MCF 10A (cell line): ENCODE measurements at places on chromosomes 5 and 9.
A peak's percentile ranks its signal among the peaks of the same experiment; 100 is the strongest.

DNA sequence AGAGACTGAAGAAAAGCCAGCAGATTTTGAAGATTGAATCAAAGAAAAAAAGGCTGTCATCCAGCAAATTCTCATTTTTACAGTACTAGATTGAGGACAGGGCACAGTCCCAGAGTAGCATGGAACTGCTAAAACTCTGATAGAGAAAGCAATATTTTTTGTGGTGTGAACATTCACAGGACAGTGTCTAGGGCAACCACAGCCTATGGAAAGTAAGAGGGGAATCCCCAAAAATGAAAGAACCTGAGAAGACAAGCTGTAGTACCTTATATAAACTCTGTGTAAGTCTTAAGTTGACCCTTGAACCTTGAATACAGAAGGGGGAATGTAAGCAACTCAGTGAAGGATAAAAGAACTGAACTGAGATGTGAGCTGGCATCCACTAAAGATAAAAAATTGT lies 540.3 kb downstream of the HINT1 start:
- DNase-seq = no peak

GRCh38 chr5:72767289-72768010 lies 49.0 kb upstream of the TNPO1 start:
- DNase-seq = peak; percentile 75

DNA sequence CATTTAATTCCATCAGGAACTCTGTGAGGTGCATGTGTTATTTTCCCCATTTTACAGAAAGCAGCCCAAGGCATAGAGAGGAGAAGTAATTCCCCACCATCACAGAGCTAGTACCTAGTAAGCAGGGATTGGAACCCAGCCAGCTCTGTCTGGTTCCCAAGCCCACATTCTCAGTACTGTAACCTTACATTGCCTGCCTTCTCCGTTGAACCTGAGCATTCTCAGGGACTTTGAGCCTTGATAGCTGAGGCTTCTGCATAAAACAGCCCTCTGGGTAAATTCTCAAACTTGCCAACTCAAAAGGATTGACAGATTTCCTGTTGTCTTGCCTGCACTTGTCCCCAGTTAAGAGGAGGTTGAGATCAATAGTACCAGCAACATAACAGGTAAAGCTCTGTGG lies 9.2 kb upstream of the GLE1 start:
- no peak for DNase-seq

GRCh38 chr9:5301544-5301943 lies 3.0 kb downstream of the RLN2 start:
- no peak for DNase-seq

DNA sequence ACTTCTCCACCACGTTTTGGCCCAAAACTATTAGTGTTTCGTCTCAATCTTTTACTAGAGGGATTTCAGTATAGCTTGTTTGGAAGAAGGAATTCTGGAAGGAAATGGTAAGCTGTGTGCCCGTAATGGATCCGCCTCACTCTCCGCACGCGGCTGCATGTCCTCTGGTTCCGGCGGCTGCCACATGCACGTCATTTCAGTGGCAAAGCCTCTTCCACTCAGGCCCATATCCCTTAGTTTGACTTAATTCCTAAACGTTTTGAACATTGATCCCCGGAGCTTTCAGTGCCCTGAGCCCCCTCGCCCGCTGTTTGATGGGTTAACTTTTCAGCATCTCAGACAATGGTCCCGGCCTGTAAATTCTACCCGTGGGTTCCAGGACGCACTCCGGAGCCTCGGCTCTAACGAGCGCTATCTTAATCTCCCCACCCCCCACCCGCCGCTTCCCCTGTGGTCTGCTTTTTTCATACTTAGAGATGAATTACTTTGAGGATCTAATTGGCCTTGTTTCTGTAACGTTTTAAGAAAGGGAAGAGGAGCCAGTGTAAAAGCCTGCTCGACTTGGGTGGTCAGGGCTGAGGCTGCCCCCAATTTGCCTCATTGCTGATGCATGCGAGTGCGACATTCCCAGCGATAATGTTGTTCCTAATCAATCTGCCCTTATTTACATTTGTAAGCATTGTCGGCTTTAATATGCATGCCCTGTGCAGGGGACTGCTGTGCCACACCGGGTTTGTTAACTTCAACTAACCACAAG lies 4.6 kb downstream of the PTCH1 start:
- peak; percentile 19 for DNase-seq

DNA sequence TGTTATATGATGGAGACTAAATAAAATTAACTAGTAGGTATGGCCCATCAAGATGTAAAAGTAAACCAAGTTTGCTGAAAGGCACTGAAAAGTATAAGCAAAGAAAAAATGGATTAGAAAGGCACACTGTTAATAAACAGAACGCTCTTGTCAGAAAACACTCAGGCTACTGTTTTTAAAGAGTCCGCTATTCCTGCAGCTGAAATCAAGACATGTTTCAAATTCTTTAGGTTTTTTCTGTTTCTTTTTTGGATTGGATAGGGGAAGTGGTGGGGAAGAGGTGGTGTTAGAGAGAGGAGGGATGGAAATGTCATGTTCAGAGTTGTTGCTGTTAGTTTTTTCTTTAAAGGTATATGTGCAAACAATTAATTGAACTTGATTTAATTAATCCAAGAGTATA lies 17.5 kb downstream of the OSTF1 start:
- DNase-seq = no peak

DNA sequence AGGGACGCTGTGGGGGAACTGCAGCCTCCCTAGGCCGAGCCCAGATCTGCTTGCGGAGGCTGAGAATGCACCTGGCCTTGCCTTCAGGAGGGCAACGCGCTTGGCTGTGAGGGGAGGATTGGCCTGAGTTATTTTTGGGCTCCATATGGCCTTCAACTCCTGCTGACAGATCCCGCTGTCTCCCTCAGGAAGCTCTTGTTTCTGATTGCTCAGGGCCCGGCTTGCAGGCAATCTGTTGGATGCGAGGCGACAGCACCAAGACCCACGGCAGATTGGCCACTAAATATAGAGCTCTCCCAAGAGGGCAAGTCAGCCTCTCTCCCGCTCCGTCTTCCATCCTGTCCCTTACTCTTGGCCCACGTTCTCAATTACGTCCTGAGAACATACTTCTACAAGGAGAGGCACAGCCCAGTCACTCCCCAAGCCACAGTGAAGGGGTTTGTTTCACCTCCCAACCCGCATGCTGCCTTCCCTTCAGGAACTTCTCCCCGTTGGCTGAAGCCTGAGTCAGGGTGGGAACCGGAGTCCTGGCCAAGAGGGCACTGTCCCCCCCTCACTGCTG lies 53.6 kb downstream of the RASGEF1C start:
- DNase-seq = no peak

GRCh38 chr9:136297016-136297691 lies 6.7 kb downstream of the CCDC187 start:
- DNase-seq = peak; percentile 38

DNA sequence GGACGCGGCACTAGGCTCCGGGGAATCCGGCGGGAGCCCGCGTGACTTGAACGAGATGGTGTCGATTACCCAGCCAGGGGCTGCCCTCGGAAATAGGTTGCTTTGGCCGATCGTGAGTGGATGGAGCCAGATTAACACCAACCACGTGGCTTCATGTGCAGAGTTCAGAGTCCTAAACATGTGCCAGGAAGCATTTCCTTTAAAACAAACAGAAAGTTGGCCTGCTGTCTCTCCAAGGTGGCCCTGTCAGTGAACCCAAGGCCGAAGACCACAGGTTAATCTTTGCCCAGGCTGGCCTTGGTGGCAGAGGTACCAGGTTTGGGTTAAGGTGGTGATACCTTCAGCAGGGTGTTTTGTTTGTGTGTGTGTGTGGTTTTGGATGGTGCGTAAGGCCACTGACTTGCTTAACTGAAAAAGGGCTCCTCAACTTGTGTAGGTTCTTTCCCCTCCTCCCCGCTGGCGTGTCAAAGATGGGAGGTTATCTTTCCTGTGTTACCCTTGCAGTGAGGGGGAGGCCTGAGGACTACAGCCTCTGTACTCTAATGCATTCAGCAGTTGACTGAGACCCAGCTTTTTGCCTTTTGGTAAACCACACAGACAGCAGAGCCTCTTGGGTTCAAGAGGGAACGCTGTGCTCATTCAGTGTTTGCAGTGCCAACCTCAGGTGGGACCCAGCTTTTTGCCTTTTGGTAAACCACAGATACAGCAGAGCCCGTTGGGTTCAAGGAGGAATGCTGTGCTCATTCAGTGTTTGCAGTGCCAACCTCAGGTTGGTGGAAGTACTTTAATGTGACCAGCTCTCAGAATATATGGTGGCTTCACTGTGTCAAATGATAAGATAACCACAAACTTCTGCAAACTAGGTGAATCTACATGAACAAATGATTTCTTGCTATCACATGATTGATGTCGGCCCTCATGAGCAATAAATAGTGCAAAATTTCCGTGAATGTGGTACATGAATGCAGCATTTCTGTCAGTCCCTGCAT lies 1.4 kb downstream of the IQGAP2 start:
- DNase-seq = no peak

DNA sequence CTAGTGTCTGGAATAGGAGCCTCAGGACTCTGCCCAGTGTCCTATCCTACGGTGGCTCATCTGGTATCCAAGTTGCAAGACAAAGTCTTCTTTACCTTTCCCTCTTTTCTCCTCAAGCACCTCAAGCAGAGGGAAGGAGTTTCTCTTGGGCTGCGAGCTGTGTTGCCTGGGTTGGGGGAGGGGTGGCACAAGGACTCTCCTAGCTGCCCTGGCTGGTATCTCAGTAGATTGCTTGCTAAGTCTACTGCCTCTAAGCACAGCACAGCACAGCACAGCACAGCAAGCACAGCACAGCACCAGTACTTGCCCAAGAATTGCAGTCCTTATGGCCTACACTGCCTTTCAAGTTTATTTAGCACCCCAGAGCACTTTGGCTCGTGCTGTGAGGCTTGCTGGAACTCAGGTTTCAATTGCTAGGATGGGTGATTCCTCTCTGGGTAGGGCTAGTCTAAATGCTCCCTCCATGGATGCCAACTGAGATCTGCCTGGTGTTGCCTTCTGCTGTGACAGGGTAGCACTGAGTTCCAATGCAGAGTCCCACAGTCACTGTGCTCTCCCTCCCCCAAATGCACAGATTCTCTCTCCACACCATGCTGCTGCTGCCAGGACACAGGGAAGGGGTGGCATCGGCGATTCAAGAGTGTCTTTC lies 213.1 kb upstream of the POU5F2 start:
- DNase-seq = no peak

DNA sequence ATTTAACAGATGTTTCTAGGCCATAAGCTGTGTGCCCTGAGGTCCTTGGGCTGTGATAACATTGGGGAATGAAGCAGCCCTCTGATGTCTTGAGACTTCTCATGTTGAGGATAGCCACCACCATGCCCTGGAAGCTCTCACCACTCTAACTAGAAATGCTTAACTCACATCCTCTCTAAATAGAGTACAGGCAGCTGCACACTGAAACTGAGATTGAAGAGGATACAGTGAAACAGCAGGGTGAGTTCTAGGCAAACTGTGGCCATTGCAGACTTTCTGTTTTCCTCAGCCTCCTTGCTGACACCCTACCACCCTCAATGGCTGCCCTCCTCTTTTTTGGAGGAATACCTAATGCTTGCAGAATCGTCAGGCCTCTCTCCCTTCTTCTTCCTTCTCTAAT lies 22.4 kb downstream of the UTP15 start:
- no peak for DNase-seq

DNA sequence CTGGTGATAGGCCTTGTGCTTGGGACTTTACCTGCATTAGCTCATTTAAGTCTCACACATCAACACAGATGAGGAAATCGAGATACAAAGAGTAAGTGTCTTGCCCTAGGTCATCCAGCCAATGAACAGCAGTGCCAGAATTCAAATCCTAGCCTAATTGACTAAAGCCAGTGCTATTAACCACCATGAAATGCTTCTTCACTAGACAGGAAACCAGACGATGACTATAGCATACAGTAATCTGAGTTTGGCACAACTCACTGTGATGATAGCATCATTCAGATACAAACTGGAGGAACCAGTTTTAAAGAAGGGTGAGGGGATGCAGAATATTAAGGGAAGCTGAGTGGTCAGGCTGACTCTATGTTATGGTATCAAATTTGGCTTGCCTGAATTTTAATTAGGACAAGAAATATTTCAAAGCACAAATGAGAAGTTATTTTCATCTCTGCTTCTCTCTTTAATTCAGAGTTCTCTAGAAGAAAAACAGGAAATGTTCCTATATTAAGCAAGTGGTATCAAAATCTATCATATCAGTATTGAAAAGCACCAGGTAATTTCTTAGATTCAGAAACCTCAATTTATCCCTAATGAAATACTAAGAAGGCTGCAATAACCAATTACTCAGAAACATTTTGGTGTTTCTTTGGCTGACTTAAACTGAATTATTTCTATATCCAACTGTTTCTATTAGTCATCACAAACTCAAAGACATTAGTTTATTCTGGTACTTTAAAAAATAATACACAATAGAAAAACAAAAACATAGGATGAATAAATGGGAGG lies 147.0 kb upstream of the RASA1 start:
- peak; percentile 88 for DNase-seq

- no peak for DNase-seq
Observed at GRCh38 chr5:151720215-151720614, 33.5 kb upstream of the SPARC start.

DNA sequence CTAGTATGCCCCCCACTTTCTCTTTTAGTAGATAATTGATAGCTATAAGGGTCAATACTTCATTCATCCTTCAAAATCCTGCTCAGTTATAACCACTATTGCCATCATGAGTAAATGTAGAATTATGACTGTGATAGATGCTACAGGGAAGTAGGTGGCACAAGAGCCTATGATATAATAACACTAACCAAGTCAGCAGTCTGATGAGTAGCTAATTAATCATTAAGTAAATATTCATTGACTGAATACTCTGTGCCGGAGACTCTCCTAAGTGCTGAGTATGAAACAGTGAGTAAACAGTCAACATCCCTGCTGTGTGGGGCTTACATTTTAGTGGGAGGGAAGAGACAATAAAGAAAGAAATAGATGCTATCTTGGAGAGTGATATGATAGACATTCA lies 430.3 kb upstream of the ZNF462 start:
- peak; percentile 11 for DNase-seq

- peak; percentile 53 for DNase-seq
Observed at GRCh38 chr5:143582869-143583268, 179.4 kb upstream of the NR3C1 start.

DNA sequence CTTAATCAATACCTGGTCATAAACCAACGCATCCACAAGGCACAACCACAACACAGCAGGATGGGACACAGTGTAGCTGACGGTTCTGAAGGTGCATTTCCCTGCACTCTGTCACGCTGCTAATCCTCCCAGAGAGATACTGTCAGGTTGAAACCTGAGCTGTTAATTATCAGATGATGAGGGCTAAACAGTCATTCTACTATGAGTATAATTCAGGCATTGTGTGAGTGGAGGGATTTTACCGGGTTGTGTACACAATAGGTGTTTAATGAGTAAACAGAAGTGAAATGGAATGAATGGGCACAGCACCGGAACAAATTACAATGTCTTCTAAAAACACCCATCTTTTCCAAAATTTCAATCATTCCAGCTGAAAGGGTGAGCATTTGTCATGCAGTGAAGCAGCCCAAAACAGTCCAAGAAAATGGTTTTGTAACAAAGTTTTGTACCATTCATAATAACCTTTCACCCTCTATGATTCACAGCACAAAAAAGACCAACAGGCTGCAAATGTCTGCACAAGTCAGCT lies 71.5 kb downstream of the ABCA1 start:
- no peak for DNase-seq

DNA sequence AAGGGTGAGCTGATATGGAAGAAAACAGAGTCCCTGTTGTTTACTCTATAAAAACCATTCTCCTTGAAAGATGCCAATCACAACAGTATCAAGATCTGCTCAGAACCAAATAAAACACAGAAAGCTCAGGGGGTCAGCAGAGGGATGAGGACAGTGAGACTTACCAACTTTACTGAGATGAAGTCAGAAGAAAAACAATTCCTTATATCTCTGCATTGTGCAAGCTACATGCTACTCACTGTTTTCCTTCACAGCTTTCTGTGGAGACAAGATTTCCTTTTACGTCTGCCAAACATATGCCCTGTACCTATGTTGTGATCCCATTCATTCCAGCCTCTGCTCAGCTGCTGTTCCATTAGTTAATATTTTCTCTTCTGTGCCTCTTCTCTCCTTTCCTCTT lies 185.6 kb downstream of the TSSK1B start:
- no peak for DNase-seq
